ENCODE measurements at places on chromosomes 16 and 17.

- no peak for DNase-seq
Observed at GRCh38 chr17:21132428-21132827, 5.7 kb downstream of the DHRS7B start.

DNA sequence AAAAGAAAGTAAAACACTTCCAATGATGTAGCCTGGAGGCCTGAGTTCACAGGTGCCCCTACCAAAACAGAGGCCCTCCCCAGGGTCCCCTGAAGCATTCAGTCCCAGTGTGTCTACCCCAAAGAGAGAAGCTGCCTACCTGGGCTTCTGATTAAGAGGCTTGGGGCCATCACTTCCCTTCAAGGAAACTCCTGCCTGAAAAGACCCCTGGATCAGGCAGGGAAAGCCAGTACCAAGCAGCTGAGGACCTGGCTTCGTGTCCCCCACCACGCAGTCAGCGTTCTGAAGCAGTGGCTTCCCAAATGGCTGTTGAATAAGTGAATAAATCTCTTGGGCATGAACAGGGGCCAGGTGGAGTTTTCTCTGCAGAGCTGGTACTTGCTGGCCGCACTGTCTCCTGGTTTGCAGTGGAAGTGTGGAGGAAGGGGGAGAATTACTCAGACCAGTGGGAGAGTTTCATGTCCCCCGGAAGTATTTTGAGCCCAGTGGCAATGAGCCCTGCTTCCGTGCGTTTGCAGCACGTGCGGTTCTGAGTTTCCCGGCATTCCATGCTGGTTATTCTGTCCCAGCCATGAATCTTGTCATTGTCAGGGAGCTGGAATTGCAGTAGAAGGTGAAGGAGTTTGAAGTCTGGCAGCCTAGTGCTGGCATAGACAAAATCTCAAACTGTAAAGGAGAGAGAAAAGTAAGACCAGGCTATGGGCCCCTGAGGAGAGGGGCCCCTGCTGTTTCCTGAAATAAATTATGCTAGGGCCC is 27.0 kb downstream of the RMI2 start:
- no peak for DNase-seq

- no peak for DNase-seq
Observed at GRCh38 chr17:83006515-83007455, 72.6 kb upstream of the METRNL start.

- no peak for DNase-seq
Observed at GRCh38 chr17:851924-852323, 69.8 kb downstream of the MRM3 start.

GRCh38 chr16:76204249-76204648 is 73.0 kb upstream of the CNTNAP4 start:
- no peak for DNase-seq

DNA sequence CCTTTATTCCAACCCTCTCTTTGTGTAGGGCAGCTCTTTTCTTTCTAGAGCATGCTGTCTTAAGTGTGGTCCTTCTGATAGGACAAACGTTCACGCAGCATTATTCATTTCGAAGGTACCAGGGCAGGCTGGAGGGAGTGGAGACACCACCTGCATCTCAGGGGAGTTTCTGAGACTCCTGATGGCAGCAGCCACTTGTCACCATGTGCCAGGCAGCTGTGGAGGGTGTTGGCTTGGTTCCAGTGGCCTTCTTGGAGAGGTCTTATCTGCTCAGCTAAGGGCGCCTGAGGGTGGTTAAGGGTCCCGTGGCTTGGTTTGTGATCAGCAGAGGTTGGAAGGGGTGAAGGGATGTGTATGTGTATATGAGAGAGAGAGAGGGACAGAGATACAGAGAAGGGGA is 257.1 kb upstream of the EEF2KMT start:
- DNase-seq: no peak
